ENCODE measurements at places on chromosomes 5 and 9. TPM values are rescaled to one million over a fixed set of nuclear protein-coding genes. Genes with fewer than 3 reads are reported as not detected.

Gene SLC25A2
- 0.15 TPM for total RNA-seq

Gene HACD4
- total RNA-seq: 6.1 TPM

Gene ACSL6
- not detected for total RNA-seq

Gene POU5F2
- 0.15 TPM for total RNA-seq

Gene ENHO
- total RNA-seq: not detected

Gene SERF1A
- 0.59 TPM for total RNA-seq

Gene HTR4
- not detected for total RNA-seq

Gene SLC30A5
- 53.8 TPM for total RNA-seq

Gene PCDHB9
- 0.15 TPM for total RNA-seq

Gene BHMT2
- total RNA-seq: 1.6 TPM

Gene TNFSF8
- not detected for total RNA-seq

Gene BAAT
- not detected for total RNA-seq

Gene LRRC70
- 19.9 TPM for total RNA-seq

Gene FBP2
- not detected for total RNA-seq

Gene SPATA31C1
- total RNA-seq: not detected

Gene BASP1
- 78.5 TPM for total RNA-seq

Gene CCL27
- total RNA-seq: not detected

Gene KIAA0825
- total RNA-seq: 2.5 TPM

Gene SPATA31E1
- not detected for total RNA-seq

Gene IL13
- not detected for total RNA-seq

Gene CMYA5
- total RNA-seq: under 0.01 TPM

Gene PITX1
- not detected for total RNA-seq

Gene PPP3R2
- not detected for total RNA-seq

Gene ITGA1
- total RNA-seq: 21.5 TPM

Gene IPO11
- total RNA-seq: 63.8 TPM

Gene TLX3
- total RNA-seq: not detected

Gene CANX
- 375 TPM for total RNA-seq

Gene EHMT1
- total RNA-seq: 53.9 TPM

Gene EPB41L4A
- total RNA-seq: 10.6 TPM

Gene SLC45A2
- not detected for total RNA-seq

Data from mammary microvascular endothelial cell (primary cell).